ENCODE measurements at places on chromosomes 13 and 19.

- H3K27me3 ChIP-seq, result no peaks in the 10 kb centered on the region
- H3K4me1 ChIP-seq, result no peaks in the 10 kb centered on the region
- peaks cover 13% of the 10 kb centered on the region for H3K36me3 ChIP-seq
- H3K27ac ChIP-seq, result no peak overlapping the region
- no peak overlapping the region for H3K4me3 ChIP-seq
- no peak for DNase-seq
These were observed 61.8 kb downstream of the URI1 start for GRCh38 chr19:30003866-30004265.

DNA sequence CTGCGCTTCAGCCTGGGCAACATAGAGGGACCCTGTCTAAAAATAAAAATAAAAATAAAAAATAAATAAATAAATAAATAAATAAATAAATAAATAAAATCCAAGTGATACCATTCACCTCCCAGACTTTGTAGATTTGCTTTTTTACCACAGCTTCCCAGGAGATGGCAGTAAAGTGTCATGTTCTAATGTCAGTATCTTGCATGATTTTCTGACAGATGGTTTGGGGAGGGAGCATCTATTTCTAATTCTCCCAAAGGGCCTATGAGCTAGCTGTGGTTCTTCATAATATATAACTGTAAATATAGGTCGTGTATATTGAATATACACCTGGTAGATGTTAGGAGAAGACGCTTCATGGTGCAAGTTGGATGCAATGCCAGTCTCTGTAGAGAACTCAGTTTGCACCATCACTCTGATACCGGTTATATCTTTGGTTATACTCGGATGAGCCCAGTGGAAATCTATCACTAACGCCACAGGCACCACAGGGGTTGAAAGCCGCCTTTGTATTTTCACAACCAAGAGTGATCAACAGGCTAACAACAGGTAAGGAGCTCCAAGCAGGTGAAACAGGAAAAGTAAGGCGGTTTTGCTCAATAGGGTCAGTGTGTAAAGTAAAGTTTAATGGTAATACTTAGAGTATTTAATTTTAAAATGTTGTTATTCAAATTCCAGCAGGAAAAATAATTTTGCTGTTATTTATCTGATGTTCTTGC lies 13.9 kb downstream of the APLP1 start:
- H3K36me3 ChIP-seq, result no peaks in the 10 kb centered on the region
- H3K27me3 ChIP-seq, result peaks cover 11% of the 10 kb centered on the region
- no peak overlapping the region for H3K27ac ChIP-seq

- DNase-seq, result no peak
- H3K4me1 ChIP-seq, result peaks cover 20% of the 10 kb centered on the region
- H3K27me3 ChIP-seq, result peaks cover 98% of the 10 kb centered on the region
- no peaks in the 10 kb centered on the region for H3K36me3 ChIP-seq
- H3K27ac ChIP-seq, result no peak overlapping the region
- peak overlapping the region; percentile 56 for H3K4me3 ChIP-seq
These were observed 407 bp downstream of the DPF1 start for GRCh38 chr19:38223617-38224013.

- DNase-seq, result no peak
- no peak overlapping the region for H3K27ac ChIP-seq
- no peaks in the 10 kb centered on the region for H3K4me1 ChIP-seq
- no peak overlapping the region for H3K4me3 ChIP-seq
- no peaks in the 10 kb centered on the region for H3K36me3 ChIP-seq
These were observed 33.6 kb upstream of the UBE2L5 start for GRCh38 chr13:30388406-30389283.

DNA sequence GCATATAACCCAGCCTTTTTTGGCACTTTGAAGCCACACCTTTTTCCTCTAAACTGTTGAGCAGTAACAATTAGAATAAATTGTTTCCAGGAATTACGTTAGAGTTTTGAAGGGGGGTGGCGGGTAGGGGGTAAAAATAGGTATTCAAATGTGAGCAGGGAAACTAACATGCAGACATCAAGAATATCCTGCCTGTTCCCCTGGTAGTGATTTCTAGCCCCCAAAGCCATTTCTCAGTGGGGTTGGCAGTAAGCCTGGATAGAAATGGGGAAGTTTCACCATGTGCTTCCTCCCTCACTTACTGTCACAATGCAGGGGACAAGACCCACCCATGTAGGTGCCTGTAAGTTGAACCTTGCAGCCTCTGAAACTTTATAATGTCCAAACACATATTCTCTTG lies 3.8 kb downstream of the DOCK9 start:
- no peaks in the 10 kb centered on the region for H3K27me3 ChIP-seq
- H3K27ac ChIP-seq, result peak overlapping the region; percentile 92
- H3K4me1 ChIP-seq, result peaks cover 91% of the 10 kb centered on the region
- H3K36me3 ChIP-seq, result no peaks in the 10 kb centered on the region

GRCh38 chr19:40799558-40800338 lies 757 bp downstream of the EGLN2 start:
- no peaks in the 10 kb centered on the region for H3K27me3 ChIP-seq
- H3K27ac ChIP-seq, result peak overlapping the region; percentile 99

GRCh38 chr19:36483653-36484052 lies 5.7 kb downstream of the ZNF566 start:
- H3K4me3 ChIP-seq, result no peak overlapping the region
- H3K27ac ChIP-seq, result no peak overlapping the region
- peaks cover 17% of the 10 kb centered on the region for H3K4me1 ChIP-seq
- no peak for DNase-seq

DNA sequence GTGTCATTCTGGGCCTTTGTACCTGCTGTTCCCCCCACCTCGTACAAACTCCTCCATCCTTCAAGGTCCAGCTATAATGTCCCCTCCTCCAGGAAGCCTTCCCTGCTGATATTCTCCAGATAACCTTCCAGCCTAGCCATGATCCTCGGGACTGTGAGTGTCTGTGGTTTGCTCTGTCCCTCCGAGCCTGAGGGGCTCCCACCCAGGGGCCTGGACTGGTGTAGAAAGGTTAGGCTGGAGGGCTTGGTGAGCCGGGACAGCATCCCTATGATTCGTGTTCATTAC lies 2.9 kb upstream of the COMP start:
- no peak overlapping the region for H3K27ac ChIP-seq
- no peak for DNase-seq
- peaks cover 29% of the 10 kb centered on the region for H3K4me1 ChIP-seq
- H3K27me3 ChIP-seq, result peaks cover 100% of the 10 kb centered on the region
- H3K36me3 ChIP-seq, result no peaks in the 10 kb centered on the region
- no peak overlapping the region for H3K4me3 ChIP-seq

DNA sequence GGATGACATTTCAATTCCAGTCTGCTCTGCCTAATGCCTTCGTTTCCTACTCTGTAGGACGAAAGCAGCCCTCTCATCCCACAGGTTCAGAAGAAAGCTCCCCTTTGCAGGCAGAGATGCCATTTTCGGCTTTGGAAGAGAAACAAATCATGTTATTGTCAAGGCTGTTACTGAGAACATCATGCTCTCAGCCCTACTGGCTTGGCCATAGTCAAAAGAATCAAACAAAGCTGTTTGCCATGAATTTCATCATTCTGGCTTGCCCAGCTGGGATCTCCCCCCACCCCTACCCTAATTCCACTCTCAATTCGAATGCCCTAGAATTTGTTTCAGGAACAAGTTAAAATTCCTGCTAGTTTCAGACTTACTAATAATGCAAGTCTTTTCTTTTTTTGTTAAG lies 162.3 kb upstream of the SERP2 start:
- peak overlapping the region; percentile 42 for H3K27ac ChIP-seq
- no peak overlapping the region for H3K4me3 ChIP-seq
- H3K27me3 ChIP-seq, result no peaks in the 10 kb centered on the region
